Kidney glomerular epithelial cell (primary cell): ENCODE measurements at places on chromosomes 7 and 10.

GRCh38 chr7:30618961-30619360, 24.3 kb downstream of the GARS1 start:
- DNase-seq: no peak

- no peak for DNase-seq
These were observed 57.3 kb downstream of the ARID5B start for GRCh38 chr10:61958805-61959204.

DNA sequence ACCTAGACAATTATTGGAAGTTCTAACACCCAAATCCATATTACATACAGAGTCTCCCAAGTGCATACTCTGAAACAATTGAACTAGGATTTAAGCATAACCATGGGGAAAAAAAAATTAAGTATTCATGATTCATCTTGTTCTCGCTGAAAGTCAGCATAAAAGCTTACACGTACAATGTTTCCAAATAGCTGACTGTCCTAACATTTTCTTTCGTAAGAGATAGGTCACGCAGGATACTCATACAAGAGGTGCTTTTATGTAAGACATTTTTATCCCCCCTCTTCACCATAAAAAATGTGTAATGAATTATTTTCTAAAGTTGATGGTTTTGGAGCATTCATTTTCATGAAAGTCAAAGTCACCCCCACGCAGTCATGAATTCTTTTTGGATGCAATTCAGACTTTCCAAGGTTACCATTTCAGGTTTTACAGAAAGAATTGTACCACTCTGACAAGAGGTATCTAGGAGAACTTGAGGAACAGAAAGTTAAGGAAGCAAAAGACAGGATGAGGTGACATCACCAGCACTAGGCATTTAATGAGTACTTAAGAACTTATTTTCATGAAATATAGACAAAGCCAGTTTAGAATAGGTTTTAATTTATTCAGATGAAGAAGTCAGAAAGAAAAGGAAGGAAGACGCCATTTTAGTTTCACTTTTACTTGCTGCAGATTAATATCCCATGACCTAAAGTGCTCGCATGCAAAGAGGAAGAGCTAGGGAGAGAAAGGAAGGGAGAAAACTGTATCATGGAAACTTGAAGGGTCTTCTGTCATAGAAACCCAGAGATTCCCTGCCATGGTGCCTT, 55.8 kb downstream of the TMEM26 start:
- peak; percentile 62 for DNase-seq

DNA sequence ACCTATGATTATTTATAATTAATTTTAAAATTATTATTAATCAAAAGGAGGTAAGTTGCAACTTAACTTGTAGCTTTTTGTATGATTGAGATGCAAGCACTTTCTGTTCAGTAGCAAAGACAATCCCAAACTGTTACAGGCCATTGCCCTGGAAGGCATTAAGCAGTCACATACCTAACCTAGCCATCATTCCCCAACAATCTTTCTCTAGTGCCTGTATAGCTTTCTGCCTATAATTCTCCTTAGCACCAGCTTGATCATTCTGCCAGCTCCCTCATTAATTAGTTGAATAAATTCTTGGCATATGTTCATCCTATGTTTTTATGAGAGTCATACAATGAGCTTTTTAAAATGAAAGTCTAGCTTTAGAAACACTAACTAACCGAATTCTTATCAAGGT, 178.9 kb upstream of the TMEM106B start:
- no peak for DNase-seq

DNA sequence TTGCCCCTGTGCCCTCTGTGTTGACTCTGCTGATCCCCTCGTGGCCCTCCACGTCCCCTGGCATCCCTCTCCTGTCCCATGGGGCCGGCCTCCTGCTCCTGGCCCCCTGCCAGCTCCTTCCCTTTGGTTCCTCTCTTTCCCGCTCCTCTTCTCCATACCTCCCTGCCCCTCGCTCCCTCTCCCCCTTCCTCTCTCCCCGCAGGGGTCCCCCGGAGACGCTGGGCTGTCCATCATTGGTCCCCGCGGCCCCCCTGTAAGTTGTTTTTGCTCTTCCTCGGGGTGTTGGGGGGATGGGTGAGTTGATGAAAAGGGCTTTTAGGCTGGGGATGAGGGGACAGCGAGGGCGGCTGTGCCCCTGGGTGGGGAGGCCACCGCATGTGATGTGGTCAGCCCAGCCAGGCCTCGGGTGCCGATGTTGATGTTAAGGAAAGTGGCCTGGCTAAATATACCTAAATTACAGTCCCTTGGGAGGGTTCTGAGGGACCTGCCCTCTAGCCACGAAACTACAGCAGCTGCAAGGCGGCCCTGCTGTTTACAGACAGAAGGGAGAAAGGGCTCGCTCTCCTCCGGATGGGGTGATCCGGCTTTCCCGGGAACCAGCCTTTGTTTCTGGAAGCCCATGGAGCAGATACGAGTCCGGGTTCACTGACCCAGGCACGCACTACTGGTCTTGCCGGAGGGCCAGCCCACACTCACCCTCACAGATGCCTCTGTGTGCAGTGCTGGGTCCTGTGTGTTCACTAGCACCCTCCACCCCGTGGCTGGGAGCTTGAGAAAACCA, 78.8 kb downstream of the COL13A1 start:
- no peak for DNase-seq
